ENCODE measurements at places on chromosomes 1 and 21. TPM values are rescaled to one million over a fixed set of nuclear protein-coding genes. Genes with fewer than 3 reads are reported as not detected.
A peak's percentile ranks its signal among the peaks of the same experiment; 100 is the strongest.

CRYAA gene
- not detected for total RNA-seq

CLDN17 gene
- not detected for total RNA-seq

YIPF1 gene
- total RNA-seq = 24.5 TPM

ETV3L gene
- not detected for total RNA-seq

- H3K36me3 ChIP-seq = peaks cover 13% of the 10 kb centered on the region
- no peak for DNase-seq
- peaks cover 37% of the 10 kb centered on the region for H3K4me1 ChIP-seq
- peaks cover 14% of the 10 kb centered on the region for H3K27me3 ChIP-seq
These were observed 18.6 kb downstream of the A3GALT2 start for GRCh38 chr1:33302325-33302724.

DNA sequence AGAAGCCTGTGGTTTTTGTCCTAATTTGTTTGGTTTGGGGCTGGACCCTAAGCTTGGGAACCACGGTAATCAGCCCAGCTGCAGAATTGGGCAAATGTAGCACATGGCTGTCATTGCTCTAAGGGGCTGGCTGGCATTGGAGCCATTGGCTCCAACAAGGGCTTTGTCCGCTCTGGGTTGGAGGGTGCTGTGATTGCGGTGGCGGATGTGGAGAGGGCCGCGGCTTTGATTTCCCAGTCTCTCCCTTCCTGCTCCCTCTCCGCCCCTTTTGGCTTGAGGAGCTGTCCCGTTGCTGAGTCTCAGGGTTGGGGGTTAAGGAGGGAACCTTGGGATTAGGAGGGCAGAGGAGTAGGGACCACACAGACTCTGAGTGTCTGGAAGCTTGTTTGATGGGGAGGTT lies 91.7 kb upstream of the CD34 start:
- no peaks in the 10 kb centered on the region for H3K4me1 ChIP-seq
- H3K4me3 ChIP-seq = no peak overlapping the region
- H3K27ac ChIP-seq = no peak overlapping the region
- no peak for DNase-seq
- H3K36me3 ChIP-seq = no peaks in the 10 kb centered on the region
- no peaks in the 10 kb centered on the region for H3K27me3 ChIP-seq

DNA sequence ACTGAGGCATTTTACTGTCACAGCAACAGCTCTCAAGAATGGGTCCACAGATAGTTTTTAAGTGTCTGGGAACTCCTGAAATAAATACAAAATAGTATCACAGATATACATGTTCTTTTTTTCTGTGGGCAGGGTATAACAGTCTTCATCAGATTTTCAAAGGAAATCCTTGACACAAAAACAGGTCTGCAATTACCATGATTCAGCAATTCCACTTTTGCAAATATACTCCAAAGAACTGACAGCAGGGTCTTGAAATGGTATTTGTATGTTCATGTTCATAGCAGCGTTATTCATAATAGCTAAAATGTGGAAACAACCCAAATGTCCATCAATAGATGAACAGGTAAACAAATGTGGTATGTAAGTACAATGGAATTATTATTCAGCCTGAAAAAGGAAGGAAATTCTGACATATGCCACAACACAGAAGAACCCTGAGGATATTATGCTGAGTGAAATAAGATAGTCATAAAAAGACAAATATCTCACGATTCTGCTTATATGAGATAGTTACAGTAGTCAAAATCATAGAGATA lies 85.0 kb downstream of the EPS15 start:
- H3K36me3 ChIP-seq = peaks cover 40% of the 10 kb centered on the region
- no peak for DNase-seq
- no peaks in the 10 kb centered on the region for H3K27me3 ChIP-seq
- H3K4me1 ChIP-seq = peaks cover 33% of the 10 kb centered on the region
- H3K27ac ChIP-seq = peak overlapping the region; percentile 51

DNA sequence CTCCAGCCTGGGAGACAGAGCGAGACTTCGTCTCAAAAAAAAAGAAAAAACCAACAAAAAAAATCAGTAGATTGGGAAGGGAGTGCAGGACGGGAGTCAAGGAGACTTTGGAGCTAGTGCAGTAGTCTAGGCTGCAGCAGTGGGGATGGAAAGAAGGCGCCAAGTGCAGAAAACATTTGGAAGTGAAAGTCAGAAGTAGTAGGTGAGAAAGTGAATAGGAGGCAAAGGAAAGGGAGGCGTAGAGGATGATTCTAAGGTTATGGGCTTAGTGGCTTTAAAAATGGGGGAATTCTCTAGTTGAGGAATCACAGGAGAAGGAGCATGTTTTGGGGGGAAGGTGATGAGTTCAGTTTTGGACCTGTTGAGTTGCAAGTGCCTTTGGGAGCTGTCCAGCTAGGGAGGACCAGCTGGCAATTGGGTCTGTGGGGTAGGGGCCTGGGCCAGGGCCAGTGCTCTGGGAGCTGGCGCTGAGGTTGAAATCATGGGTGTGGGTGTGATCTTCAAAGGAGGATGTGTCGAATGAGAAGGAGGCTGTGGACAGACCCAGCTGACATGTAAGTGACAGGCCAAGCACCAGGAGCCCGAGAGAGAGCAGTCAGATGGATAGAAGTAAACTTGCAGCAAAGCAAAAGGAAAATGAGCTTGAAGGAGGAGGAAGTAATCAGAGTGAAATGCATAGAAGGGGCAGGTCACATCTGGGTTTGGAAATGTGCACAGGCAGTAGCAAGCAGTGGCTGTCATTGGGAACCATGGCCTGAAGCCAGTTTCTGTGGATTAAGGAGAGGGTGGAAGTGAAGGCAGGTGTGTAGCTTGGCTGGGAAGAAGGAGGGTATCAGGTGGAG lies 15.8 kb downstream of the TMCC2 start:
- H3K27me3 ChIP-seq = no peaks in the 10 kb centered on the region
- no peaks in the 10 kb centered on the region for H3K36me3 ChIP-seq

DNA sequence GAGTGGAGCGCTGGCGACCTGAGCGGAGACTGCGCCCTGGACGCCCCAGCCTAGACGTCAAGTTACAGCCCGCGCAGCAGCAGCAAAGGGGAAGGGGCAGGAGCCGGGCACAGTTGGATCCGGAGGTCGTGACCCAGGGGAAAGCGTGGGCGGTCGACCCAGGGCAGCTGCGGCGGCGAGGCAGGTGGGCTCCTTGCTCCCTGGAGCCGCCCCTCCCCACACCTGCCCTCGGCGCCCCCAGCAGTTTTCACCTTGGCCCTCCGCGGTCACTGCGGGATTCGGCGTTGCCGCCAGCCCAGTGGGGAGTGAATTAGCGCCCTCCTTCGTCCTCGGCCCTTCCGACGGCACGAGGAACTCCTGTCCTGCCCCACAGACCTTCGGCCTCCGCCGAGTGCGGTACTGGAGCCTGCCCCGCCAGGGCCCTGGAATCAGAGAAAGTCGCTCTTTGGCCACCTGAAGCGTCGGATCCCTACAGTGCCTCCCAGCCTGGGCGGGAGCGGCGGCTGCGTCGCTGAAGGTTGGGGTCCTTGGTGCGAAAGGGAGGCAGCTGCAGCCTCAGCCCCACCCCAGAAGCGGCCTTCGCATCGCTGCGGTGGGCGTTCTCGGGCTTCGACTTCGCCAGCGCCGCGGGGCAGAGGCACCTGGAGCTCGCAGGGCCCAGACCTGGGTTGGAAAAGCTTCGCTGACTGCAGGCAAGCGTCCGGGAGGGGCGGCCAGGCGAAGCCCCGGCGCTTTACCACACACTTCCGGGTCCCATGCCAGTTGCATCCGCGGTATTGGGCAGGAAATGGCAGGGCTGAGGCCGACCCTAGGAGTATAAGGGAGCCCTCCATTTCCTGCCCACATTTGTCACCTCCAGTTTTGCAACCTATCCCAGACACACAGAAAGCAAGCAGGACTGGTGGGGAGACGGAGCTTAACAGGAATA lies 4.2 kb downstream of the TFAP2E start:
- peak overlapping the region; percentile 33 for H3K27ac ChIP-seq
- peaks cover 44% of the 10 kb centered on the region for H3K4me1 ChIP-seq
- H3K27me3 ChIP-seq = peaks cover 32% of the 10 kb centered on the region
- no peaks in the 10 kb centered on the region for H3K36me3 ChIP-seq
- DNase-seq = peak; percentile 76
- H3K4me3 ChIP-seq = peak overlapping the region; percentile 53

DNA sequence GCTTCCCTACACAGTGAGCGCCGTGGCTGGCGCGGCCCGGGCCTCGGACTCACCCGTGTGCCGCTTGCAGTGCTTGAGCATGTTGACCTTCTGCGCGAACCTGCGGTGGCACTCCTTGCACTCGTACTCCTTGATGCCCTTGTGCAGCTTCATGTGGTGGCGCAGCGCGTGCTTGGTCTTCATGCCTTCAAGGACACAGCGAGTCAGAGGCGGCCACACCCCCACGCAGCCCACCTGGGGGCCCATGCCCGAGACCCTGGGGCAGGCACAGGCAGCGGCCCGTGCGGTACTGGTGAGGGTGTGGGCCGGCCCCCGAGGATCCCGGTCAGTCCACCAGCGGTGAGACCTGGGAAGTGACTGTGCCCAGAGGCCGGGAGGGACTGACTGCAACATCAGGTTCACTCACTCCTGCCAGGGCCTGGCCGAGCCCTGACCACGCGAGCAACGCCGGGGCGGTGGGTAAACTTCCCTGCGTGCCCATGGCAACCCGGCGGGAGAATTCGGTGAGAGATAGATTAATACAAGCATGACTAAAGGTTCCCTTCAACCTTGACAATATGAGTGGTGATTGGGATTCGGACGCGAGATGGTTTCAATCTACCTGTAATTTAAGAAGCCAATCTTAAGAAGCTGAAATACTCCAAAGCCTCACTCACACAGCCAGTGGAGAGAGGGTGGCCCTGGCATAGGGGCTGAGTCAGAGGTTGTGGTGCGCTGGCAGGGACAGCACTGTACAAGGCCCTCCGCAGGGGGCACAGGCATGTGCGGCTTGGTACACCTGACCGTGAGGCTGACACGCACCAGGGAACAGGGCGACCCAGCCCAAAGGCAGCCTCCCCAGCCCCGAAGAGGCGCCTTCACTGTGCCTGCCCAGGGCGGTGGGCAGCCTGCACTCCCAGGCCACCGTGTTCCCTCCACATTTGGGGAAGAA lies 49.1 kb upstream of the RIPK4 start:
- no peak overlapping the region for H3K27ac ChIP-seq
- H3K27me3 ChIP-seq = no peaks in the 10 kb centered on the region
- H3K4me1 ChIP-seq = no peaks in the 10 kb centered on the region
- H3K36me3 ChIP-seq = peaks cover 25% of the 10 kb centered on the region
- DNase-seq = no peak

GRCh38 chr1:98523256-98523655 lies 138.3 kb upstream of the SNX7 start:
- no peak overlapping the region for H3K27ac ChIP-seq
- H3K27me3 ChIP-seq = no peaks in the 10 kb centered on the region
- no peaks in the 10 kb centered on the region for H3K4me1 ChIP-seq
- no peaks in the 10 kb centered on the region for H3K36me3 ChIP-seq
- no peak for DNase-seq

DNA sequence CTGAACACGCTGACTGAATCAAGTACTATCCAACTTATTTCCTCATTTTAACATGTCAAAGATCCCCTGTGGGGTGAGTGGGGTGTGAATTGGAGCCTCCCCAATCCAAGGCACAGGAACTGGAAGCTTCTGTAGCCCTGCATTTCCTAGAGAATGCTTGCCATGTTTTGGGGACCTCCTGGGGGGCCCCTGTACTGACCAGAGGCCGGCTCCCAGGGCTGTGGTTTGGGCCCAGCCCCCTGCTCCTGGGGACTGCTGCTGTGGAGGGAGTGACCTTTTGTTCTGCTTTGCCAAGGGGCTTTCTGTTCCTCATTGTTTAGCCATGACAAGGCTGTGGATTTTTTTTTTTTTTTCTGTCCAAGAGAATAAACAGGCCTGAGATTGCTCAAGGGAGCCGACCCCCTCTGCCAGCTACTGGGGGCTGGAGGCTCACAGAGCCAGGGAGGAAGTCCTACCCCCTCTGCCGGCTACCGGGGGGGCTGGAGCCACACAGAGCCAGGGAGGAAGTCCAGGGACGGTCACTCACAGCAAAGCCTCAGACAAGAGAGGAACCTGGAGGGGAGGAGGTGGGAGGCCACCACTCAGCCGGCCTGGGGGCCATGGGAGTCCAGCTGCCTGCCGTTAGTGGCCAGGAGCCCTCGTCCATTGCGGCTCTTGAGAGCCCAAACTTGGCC lies 17.4 kb downstream of the TNFRSF1B start:
- no peaks in the 10 kb centered on the region for H3K27me3 ChIP-seq
- no peaks in the 10 kb centered on the region for H3K36me3 ChIP-seq
- H3K27ac ChIP-seq = peak overlapping the region; percentile 90
- H3K4me3 ChIP-seq = peak overlapping the region; percentile 34
- H3K4me1 ChIP-seq = peaks cover 99% of the 10 kb centered on the region

DNA sequence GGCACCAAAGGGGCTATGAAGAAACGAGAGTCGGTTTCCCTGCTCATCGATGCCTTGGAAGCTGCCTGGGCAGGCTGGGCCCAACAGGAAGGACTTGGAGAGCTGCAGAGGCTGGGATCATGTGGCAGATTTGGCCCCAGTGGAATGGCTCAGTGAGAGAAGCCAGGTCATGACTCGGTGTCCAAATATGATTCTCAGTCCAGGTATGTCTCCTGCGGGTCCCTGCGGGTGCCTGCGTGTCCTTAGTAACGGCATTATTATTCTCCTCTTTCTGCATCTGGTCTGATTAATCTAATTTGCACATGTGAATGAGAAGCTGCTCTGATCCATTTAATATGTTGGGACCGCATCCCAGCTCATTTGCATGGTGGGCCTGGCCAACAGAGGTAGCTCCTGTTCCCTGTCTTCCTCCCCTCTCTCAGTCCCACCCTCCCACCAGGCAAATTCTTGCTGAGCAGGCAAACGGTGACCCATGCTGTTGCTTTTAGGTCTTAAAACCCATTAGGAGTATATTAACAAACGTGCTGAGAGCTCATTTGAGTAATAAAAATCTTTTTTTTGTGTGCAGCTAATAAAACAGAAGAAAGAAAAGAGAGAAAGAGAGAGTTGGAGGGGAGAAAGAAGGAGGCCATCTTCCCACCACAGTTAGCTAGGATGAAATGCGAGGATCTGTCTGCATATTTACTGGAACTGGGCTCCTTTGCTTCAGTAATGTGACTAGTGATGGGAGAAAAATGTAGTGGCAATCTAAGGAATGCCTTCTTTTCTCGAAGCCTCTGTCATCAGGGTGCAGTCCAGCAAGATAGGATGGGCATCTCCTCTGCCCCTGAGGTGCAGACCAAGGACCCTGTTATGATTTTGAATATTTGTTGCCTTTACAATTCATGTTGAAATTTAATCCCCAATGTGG lies 133.5 kb downstream of the HMGB4 start:
- H3K27me3 ChIP-seq = peaks cover 3% of the 10 kb centered on the region
- no peak for DNase-seq
- no peaks in the 10 kb centered on the region for H3K36me3 ChIP-seq
- no peak overlapping the region for H3K4me3 ChIP-seq

Measured in lower lobe of right lung (tissue), 2 donors.